ENCODE measurements at places on chromosomes 2 and 18.

- no peak for DNase-seq
These were observed 204.2 kb downstream of the TPGS2 start for GRCh38 chr18:36624451-36625167.

DNA sequence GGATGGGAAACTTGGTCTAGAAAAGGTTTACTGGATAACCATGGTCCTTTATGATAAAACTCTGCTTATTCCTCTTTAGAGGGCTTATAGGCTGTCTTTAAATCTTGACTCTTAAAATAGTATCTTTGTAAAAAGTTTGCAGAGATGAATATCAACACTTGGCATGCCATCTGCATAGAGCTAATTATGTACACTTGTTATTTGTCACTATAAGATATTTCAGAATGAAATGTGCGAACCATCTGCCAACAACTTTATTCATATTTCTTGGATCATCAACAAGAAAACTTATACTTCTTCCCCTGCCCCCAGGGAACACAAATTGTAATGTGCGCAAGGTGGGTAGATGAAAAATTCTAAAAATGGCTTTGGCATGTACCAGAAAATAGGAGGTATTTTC lies 653.0 kb upstream of the CHAC2 start:
- no peak for DNase-seq

DNA sequence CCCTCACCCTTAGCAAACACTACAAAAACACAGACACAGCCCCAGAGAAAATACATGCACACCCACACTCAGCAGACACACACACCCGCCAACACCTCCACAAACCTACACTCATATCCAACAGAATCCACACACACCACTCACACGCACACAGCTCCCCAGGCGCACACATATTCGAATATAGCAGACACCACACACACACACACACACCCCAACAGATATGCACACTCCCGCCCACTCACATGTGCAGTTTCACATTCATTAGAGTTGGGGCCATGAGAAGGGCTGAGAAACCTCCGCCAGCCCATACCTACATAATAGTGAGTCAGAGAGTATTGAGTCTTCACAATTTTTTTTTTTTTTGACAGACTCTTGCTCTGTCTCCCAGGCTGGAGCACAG lies 29.4 kb upstream of the NOTO start:
- DNase-seq: no peak

- DNase-seq: no peak
These were observed 34.6 kb downstream of the PRPF40A start for GRCh38 chr2:152682663-152683062.

DNA sequence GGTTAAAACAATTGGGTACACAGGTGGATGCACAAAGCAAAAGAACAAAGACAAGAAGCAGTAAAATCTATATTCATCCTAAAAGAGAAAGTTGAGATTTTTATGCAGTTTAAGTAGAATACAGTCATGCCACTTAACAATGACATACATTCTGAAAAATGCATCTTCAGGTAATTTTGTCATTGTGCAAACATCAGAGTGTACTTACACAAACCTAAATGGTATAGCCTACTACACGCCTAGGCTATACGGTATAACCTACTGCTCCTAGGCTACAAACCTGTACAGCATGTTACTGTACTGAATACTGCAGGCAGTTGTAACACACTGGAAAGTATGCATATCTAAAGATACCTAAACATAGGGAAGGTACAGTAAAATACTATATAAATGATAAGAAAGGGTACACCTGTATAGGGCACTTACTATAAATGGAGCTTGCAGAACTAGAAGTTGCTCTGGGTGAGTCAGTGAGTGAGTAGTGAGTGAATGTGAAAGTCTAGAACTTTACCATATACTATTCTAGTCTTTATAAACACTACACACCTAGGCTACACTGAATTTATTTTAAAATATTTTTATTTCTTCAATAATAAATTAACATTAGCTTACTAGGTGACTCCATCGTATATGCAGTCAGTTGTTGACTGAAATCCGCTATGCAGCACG lies 132.9 kb downstream of the BARD1 start:
- no peak for DNase-seq

- no peak for DNase-seq
These were observed 104.6 kb upstream of the KLHL29 start for GRCh38 chr2:23280401-23280800.

GRCh38 chr2:105917688-105918087 lies 173.0 kb downstream of the NCK2 start:
- no peak for DNase-seq

- DNase-seq: no peak
These were observed 111.6 kb upstream of the CYP1B1 start for GRCh38 chr2:38187541-38188011.

- no peak for DNase-seq
These were observed 134.2 kb upstream of the CHAC2 start for GRCh38 chr2:53633441-53633840.

DNA sequence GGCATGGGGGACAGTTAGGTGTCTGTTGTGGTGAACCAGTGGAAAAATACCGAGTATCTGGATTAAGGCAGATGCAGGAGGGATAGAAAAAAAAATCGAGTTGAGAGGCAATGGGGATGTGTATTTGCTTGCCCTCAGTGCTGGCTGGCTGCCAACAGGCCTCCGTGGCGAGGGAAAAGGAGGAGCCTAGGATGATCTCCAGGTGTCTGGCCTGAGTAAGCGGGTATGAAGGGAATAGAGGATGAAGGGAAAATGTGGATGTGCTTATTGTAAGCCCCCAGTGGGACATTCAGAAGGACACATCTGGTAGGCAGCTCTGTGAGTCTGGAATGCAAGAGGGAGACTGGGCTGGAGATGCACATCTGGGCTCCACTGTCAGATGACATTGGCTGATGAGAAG lies 22.8 kb downstream of the KCNS3 start:
- no peak for DNase-seq

GRCh38 chr18:55161916-55162315 lies 202.7 kb upstream of the CCDC68 start:
- DNase-seq: no peak

- DNase-seq: no peak
These were observed 744.4 kb upstream of the FANCL start for GRCh38 chr2:58985541-58985940.

GRCh38 chr2:46663614-46664013 lies 184.2 kb downstream of the TMEM247 start:
- no peak for DNase-seq

- no peak for DNase-seq
These were observed 221.0 kb downstream of the SLC8A1 start for GRCh38 chr2:40230707-40231432.

GRCh38 chr2:174023591-174024523 lies 58.7 kb upstream of the SP3 start:
- DNase-seq: no peak

DNA sequence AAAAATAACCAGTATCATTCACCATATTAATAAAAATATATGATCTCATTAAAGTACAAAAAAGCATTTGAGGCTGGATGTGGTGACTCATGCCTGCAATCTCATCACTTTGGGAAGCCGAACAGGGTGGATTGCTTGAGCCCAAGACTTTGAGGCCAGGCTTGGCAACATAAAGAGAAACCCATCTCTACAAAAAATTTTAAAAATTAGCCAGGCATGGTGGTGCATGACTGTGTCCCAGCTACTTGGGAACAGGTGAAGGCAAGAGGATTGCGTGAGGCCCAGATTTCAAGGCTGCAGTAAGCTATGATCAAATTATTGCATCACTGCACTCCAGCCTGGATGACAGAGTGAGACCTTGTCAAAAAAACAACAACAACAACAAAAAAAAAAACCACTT lies 75.9 kb downstream of the RAD51AP2 start:
- DNase-seq: no peak

DNA sequence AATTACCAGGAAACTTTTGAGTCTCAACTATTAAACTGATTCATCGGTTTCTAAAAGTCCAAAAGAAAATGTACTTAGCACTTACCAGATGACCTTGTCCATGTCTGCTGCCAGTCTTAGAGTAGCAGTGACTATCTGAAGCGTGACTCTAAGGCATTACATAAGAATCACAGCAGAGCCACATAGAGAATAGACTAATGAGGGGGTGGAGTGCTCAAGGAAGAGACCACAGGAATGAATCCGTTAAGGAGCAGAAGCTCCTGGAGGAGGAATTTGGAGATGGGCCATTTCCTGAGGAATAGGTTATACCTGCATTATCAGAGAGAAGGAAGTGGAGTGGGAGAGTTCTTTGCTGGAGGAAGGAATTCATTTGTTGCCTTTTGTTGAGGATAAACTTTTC lies 116.0 kb downstream of the MAP3K20 start:
- no peak for DNase-seq

Measured in renal cortex interstitium (tissue), 15 donors.